NCI-H2081 (cell line): ENCODE measurements at places on chromosomes 4 and X.

DNA sequence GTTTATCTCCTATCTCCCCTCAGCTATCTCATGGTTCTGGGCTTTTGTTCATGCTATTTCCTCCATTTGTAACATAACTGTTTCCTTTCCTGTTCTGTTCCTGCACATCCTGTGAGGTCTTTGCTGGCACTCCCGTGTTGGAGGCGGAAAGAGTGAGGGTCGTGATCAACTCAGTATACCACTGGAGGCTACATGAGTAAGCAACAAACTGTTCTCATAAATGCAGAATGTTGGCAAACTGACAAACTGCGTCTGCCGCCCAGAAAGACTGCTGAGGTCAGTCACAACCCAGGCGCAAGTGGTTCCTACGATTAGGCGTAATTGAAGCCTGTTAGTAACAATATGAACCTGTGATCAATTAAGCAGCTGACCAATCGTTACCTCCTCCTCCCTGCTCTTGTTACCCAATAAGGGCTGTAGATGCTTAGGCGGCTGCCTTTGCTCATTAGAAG lies 48.8 kb downstream of the C4orf33 start:
- DNase-seq = no peak

DNA sequence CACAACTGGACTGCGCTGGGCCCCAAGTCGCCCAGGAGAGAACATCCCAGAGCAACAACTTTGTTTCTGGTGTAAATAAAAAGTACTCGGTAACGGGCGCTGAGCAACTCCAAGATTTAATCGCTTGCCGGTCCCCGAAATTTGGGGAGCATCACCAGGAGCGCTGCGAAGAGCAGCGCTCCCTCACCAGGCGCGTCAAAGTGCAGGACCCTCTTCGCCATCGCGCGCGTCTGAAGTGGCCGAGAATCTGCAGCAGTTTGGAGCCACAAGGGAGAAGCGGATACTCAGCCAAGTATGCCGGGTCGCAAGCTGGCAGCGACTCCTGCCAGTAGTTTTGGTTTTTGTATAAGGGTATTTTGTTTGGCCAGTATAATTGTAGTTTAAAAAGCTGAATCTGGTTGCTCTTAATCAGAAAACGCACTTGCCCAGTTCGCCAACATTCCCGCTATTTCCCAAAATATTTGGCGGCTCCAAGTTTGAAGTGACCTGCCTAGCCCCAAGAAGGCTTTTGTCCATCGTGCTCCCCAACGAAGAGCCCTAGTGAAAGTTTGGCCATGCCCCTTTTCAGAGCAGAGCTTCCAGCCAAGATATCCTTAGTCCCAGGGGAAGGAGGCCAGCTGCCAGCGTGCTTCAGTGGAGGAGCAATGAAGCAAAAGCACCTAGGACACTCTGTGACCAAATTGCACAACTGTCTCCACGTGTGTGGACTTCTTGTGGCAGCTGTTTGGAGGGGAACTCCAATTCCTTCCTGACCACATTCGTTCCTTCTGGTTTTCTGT lies 557 bp upstream of the KDR start:
- no peak for DNase-seq

DNA sequence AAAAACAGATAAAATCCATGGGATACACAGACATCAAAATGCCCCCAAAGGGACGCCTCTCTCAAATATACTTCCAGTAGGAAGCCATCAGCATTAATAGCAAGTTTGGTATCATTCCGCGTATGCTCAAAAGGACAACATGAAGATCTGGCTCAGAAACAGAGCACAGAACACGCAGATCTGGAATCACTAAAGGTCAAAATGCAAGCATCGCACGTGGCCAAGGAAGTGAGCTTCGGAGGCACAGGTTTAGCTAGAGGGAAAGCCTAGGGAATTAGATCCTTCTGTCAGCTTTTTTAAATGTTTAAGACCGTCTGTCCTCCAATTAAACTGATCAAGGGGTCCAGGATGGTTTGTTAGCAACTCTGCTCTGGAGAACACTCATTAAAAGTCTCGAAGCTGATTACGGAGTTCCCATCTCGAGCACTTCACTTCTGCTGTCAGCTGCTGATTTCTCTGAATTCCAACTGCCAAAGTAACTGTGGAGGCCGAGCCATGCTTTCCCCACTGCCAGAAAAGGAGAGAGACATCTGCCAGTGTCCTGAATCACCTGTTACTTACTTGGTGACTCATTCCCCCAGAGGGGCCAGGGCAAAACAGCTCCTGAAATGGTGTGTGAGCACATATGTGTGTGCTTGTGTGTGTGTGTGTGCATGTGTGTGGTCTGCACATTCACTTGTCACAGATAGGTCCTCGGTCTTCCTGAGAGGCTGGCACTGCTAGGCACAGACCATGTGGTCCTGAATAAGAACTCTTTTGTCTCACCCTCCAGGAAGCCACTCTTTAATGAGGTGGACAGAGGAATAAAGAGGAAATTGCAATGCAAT lies 177.7 kb upstream of the PPARGC1A start:
- DNase-seq = peak; percentile 12

- no peak for DNase-seq
Measured at GRCh38 chr4:129394635-129395034, 298.7 kb downstream of the C4orf33 start.

GRCh38 chr4:95428291-95429070 lies 120.3 kb downstream of the UNC5C start:
- no peak for DNase-seq

DNA sequence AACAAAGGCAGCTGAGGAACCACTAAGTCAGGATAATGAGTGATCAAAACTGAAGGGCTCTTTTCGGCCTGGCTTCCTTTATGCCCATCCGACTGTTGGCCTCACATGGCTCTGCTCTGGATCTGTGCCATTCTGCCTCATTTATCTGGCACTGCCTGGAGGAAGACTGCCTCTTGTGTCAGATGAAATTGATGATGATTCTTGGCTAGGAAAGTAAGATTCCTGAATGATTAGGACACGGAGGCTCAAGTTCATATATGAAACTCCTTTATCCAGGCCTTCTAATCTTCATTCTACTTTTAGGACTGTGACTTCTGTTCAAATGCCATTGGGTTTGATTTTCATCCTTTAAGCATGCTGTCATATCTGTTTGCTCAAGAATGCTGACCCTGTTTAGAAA lies 475.4 kb upstream of the RPS6KA3 start:
- DNase-seq = no peak
